T47D (cell line): ENCODE measurements at places on chromosomes 11 and 22.

- no peak for DNase-seq
Observed at GRCh38 chr11:118277312-118277711, 13.2 kb upstream of the MPZL2 start.

- DNase-seq, result no peak
Observed at GRCh38 chr11:65524014-65524740, 706 bp upstream of the SCYL1 start.

- no peak for DNase-seq
Observed at GRCh38 chr11:8230921-8231847, 32.5 kb downstream of the LMO1 start.

DNA sequence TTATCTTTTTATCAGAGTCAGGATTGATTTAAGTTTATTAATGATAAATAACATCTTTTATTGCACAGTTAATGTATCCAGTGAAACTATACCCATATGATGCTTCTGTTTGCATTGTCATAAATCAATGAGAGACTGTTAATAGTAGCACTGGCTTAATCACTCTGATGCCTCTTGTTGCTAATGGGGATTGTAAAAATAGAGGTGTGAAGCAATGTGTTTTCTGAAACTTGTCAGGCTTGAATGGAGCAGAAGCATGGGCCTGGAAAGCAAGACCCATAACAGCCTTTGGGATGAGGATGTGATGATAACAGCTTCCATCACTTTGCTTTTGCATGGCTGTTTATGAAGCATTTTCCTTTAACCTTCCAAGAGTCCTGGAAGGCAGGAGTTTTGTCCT lies 319.7 kb downstream of the DDX10 start:
- no peak for DNase-seq

GRCh38 chr11:128226106-128226716 lies 361.1 kb downstream of the ETS1 start:
- no peak for DNase-seq

GRCh38 chr22:19086417-19086816 lies 35.8 kb downstream of the DGCR2 start:
- DNase-seq, result no peak

DNA sequence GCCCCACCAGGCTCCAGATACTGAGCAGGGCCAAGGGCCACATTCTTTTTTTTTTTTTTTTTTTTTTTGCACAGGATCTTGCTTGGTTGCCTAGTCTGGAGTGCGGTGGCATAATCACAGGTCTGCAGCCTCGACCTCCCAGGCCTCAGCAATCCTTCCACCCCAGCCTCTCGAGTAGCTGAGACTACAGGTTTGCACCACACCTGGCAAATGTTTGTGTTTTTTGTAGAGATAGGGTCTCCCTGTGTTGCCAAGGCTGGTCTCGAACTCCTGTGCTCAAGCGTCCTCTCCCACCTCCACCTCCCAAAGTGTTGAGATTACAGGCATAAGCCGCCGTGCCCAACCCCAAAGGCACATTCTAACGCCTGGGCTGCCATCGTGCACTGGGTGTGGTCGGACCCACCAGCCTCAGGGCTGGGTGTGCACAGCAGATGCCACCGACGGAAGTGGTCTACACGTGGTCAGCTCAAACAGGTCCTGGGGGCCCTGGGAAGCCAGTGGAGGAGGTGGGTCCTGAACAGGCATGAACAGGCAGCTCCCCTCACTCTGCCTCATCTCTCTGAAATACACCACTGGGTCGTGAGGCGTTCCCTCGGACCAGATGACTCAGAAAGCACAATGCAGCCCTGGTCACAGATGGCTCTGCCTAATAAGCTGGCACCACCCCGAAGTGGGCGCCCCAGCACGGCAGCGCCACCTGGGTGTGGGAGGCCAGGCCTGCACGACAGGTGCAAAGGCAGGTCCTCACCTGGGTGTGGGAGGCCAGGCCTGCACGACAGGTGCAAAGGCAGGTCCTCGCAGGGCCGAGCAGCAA lies 5.1 kb upstream of the B4GALNT4 start:
- DNase-seq, result peak; percentile 90

GRCh38 chr11:111347723-111348115 lies 31.4 kb downstream of the POU2AF1 start:
- DNase-seq, result no peak

- no peak for DNase-seq
Observed at GRCh38 chr11:113006896-113007445, 45.8 kb downstream of the NCAM1 start.

- DNase-seq, result no peak
Observed at GRCh38 chr11:15212876-15213275, 98.2 kb downstream of the INSC start.

DNA sequence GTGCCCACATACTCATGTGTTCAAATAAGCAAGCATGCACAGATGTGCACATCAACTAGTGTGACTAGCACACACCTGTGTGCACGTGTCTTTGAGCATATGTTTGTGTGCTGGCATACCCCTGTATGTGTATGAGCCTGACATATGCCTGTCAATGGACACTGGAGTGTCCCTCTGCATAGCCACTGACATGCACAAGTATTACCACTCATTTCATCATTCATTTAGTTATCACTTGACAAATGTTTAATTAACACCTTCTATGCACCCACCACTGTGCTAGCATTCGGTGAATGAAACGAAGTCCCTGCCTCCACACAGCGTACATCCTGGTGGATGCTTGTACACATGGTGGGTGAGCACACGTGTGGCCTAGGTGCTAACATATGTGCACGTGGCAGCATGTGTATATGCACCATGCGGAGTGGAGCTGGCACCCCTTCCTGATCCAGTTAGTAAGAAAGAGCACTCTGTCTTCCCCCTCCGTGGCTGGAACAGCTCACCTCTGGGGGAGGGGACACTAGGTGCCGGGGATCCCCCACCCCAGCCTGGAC lies 112.0 kb downstream of the CHST1 start:
- no peak for DNase-seq

DNA sequence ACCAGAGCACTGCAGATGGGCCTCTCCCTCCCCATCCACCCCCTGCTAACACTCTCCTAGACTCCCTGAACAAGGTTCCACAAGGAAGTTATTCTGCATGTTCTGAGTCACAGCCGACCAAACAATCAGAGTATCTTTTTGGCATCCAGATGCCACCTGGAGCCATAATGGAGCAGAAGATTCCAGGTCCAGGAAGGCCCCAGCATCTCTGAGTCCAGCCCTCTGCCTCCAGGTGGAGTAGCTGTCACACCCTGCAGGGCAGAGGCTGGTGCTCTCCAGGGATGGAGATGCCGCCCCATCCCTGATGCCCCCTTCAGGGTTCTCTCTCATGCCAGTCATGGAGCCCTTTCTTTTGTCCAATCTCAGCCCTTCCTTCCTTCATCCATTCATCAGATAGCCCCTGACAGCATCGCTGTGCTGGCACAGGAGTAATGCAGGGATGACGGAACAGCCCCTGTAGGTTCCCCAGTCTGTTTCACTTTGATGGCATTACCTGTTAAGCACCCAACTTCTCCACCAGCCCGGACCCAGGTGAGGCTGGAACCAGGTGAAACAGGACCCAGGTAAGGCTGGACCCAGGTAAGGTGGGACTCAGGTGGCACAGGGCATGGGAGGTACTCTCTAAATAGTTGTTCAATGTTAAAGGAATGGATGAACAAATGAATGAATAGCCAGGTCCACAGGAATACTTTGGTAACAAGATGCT lies 20.1 kb upstream of the TSKU start:
- DNase-seq, result no peak

- no peak for DNase-seq
Observed at GRCh38 chr11:115127790-115128189, 376.4 kb downstream of the CADM1 start.

DNA sequence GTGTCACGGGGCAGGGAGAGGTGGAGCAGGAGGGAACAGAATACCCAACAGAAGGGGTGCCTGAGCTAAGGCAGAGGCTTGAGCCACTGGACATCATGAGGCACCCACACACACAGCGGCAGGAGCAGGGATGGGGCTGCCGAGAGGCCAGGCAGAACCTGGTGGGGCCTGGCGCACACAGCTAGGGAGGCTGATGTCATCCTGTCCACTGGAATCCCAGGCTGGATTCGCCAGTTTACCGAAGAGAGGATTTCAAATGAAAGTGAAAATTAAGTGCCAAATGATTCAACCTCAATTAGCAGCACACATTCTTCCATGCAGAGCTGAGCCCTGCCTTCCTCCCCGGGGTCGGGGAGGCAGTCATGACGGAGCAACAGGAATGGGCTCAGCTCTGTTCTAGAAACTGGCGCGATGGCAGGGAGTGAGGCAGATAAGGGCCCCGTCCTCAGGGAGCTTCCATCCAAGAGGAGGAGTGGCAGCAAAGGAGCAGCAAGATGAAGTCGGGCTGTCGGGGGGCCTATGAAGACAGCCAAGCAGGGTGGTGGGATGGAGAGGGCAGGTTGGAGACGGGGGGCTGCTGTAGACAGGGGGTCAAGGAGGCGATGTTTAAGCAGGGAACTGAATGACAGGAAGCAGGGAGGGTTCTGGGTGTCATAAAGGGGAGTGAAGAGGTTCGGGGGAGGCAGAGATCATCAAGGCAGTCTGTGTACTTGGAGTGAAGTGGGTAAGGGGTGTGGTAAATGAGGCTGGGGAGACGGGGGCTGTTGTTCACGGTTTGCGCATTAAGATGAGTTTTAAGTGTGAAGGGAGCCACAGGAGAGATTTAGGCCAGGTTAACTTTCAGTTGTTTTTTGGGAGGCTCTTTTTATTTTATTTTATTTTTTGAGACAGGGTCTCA lies 6.4 kb downstream of the RAC2 start:
- no peak for DNase-seq

GRCh38 chr11:27353593-27354358 lies 9.2 kb downstream of the CCDC34 start:
- no peak for DNase-seq

DNA sequence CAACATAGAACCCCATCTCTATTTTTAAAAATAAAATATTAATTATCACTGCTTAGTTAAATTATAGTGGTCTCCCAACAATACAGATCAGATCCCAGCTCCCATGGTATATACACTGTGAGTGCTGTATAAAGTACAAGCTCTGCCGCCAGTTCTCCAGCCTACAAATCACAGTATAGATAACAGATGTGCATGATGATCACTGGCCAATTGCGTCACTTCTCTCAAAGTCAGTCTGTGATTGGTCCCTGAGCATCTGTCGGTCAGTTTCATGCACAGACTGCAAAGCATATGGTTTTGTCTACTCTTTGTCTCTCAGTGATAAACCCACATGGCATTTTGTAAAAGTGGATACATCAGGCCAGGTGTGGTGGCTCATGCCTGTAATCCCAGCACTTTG lies 15.7 kb downstream of the PPARA start:
- DNase-seq, result no peak

DNA sequence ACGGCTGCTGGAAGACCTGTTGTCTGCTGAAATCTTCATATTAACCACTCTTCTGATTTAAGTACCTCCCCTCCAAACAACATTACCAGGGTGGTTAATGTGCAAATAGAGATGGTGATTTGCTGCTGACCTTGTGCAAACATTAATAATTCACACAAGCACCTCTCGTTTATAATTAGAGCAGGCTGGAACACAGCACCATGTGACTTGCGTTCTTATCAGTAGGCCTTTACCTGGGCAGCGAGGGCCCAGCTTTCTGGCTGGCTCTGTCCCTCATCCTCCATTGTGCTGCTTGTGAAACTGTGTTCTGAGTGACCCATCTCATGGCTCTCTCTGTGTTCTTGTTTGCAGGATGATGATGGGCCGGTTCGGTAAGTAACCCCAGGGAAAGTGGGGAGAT lies 41.0 kb upstream of the PARVG start:
- DNase-seq, result no peak

DNA sequence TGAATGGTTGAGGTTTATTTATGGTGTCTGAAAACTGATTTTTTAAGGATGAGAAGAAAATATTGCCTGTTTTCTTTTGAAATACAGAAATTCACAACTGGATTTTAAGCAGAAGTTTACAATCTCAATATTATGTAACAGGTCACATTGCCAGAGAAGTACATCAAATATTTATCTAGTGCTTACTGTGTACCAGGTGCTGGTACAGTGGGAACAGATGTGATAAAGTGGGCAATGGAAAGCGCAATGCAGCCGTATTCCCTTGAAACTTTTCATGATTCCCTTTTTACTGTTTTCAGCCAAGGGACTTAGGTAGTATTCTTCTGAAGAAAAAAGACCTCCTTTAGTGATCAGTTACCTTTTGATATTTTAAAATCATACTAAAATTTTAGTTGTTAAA lies 49.6 kb downstream of the TTC17 start:
- DNase-seq, result no peak

GRCh38 chr22:26316732-26317285 lies 112.3 kb upstream of the ASPHD2 start:
- no peak for DNase-seq

DNA sequence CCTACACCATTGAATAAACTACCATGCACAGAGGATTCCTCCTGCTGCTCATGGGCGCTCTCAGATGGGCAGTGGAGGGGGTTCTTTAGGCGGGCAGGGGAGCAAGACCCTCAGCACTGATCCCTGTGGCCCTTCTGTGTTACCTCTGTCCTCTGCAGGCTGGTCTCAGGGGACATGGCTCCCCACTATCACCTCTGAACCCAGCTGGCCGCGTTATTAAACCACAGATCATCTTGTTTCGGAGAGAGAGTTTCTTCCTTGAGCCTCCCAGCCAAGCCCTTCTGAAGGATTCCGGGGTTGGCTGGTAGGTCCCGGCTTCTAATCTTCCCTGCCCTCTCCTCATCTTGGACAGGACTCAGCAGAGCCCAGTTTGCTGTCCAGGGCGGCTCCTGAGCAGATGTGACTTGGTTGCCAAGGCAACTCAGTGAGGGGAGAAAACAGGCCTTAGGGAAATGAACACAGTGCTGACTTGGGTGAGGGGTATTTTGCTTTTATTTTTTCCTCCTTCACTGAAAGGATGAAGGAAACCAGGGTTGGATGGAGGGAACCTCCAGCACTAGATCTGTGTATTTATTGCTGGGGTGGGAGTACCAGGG lies 13.3 kb downstream of the APOL3 start:
- DNase-seq, result no peak

DNA sequence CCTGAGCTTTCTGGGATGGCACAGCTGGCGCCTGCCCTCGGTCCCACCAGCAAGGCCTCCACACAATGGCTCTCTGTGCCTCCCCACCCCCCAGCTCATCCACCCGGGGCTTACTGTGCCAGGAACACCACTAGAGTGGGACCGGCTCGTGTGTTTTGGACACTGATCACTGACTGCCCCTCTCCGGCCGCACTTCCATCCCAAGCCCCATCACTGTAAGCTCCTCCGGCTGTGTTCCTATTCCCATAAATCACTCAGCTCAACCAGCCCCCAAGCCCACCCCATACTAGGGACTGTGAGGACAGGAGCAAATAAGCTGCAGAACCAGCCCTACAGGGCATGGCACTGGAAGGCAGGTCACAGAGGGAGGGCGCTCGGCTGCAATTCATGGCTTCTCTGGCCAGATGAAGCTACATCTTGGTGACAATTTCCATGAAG lies 7.3 kb downstream of the APBB1 start:
- DNase-seq, result no peak

DNA sequence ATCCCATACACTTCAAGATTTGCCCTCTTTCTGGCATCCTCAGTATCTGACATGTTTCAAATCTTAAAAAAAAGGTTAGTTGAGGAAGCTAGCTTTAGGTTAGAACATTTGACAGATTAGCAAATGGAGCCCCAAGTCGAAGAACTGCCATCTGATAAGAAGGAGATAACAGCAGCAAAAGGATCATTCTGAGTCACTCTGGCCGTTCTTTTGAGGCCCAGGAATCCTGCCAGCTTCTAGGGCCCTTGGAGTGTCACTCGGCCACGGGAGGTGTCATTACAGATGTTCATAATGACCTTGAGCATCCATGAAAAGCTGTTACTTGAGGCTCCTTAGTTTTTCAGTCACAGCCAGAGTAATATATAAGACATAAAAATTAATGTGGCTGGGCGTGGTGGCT lies 132.1 kb upstream of the RASSF10 start:
- DNase-seq, result no peak

- DNase-seq, result no peak
Observed at GRCh38 chr22:47435204-47435487, 672.7 kb downstream of the TBC1D22A start.

GRCh38 chr11:29527391-29527936 lies 489.4 kb downstream of the KCNA4 start:
- peak; percentile 28 for DNase-seq
